Right lobe of liver (tissue), 6 donors: ENCODE measurements at places on chromosomes 2 and 18. TPM values are rescaled to one million over a fixed set of nuclear protein-coding genes. Genes with fewer than 3 reads are reported as not detected.

GRCh38 chr2:176582990-176583481 is 313.8 kb downstream of the MTX2 start:
- no peak for DNase-seq
- no peak overlapping the region for H3K4me3 ChIP-seq
- H3K36me3 ChIP-seq, result no peaks in the 10 kb centered on the region
- peaks cover 6% of the 10 kb centered on the region for H3K4me1 ChIP-seq
- H3K27me3 ChIP-seq, result no peaks in the 10 kb centered on the region
- H3K27ac ChIP-seq, result no peak overlapping the region

- no peak for DNase-seq
- H3K4me3 ChIP-seq, result no peak overlapping the region
- H3K4me1 ChIP-seq, result no peaks in the 10 kb centered on the region
- no peaks in the 10 kb centered on the region for H3K27me3 ChIP-seq
- no peak overlapping the region for H3K27ac ChIP-seq
Measured at GRCh38 chr2:209791151-209791550, 19.5 kb downstream of the UNC80 start.

DNA sequence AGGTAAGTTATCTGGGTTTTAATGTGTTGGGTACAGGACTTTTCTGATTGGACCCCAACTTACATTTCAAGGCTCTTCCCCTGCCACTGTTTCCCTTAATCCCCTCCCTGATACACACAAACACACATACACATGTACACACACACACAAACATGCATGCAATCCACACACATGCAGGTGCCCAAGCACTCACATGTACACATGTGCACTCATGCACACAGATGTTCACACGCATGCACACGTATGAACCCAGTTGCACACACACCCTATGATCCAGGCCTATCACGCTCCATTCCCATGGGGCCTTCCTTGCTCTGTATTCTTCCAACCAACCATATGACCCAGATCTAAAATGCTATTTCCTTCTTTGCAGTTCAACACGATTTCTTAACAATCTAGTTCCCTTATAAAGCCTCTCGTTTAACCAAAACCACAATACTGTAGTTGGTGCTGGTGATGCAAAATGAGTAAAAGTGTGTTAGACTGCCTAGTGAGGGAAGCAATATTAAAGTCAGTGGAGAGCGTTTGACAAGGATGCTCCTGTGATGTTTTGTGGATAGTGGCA is 11.1 kb downstream of the SERPINB8 start:
- no peak for DNase-seq
- H3K4me1 ChIP-seq, result peaks cover 3% of the 10 kb centered on the region
- H3K27ac ChIP-seq, result no peak overlapping the region
- H3K36me3 ChIP-seq, result no peaks in the 10 kb centered on the region

DNA sequence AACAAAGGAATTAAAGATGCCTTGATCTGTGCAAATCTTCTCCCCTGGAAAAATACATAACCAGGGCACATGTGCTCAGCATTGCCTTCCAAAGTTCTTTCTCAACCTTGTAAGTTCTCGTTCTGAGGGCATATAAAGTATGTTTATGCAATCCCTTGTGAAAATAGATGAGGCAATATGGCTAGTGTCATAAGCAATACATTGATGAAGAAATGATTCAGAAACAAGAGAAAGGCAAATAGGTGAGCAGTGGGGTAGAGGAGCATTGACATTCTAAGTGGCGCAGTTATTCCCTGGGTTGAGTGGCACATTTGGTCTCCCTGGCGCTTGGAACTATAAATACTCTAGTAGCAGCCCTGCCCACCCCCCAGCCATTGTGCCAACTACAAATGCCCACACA is 57.4 kb upstream of the PGAP1 start:
- no peak for DNase-seq
- no peaks in the 10 kb centered on the region for H3K27me3 ChIP-seq
- H3K27ac ChIP-seq, result peak overlapping the region; percentile 22
- H3K36me3 ChIP-seq, result no peaks in the 10 kb centered on the region
- H3K4me1 ChIP-seq, result no peaks in the 10 kb centered on the region

GRCh38 chr2:234635284-234635683 is 138.4 kb upstream of the ARL4C start:
- DNase-seq, result no peak
- no peaks in the 10 kb centered on the region for H3K36me3 ChIP-seq
- no peaks in the 10 kb centered on the region for H3K4me1 ChIP-seq
- H3K27me3 ChIP-seq, result no peaks in the 10 kb centered on the region

GRCh38 chr18:12843420-12844350 is 40.4 kb downstream of the PTPN2 start:
- no peaks in the 10 kb centered on the region for H3K36me3 ChIP-seq
- H3K27ac ChIP-seq, result no peak overlapping the region
- no peaks in the 10 kb centered on the region for H3K27me3 ChIP-seq
- H3K4me3 ChIP-seq, result no peak overlapping the region
- peaks cover 4% of the 10 kb centered on the region for H3K4me1 ChIP-seq

- H3K4me1 ChIP-seq, result no peaks in the 10 kb centered on the region
- peak overlapping the region; percentile 90 for H3K4me3 ChIP-seq
- H3K27me3 ChIP-seq, result no peaks in the 10 kb centered on the region
Measured at GRCh38 chr2:158970241-158970751, 1.9 kb downstream of the TANC1 start.

DNA sequence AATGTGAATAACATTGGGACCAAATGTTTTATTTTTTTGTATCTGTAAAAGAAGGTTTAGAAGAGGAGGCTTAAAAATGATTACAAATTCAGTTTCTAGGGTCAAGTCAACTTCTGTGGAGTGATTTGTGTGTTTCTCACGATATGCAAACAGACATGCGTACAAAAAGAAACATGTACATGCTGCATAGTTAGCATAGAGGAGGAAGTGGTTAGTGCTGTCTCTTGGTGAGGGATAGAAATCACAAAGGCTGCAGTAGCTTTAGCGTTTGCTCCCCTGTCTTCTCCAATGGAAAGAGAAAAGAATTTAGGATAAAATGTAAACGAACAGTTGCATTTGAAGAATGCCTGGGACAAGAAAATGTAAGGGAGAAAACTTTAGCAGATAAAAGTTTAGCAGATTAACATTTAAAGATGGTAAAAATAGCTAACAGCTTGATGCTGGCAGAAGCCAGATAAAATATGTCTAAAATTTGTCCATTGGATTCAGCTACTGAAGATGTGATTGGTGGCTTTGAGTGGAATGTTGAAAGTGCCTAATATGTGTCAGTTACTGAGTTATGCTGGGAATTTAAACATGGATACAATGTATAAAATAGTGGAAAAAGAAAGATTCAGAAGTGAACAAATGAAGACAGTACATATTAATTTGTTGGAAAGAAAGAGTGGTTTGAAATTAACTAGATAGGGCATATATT is 44.9 kb downstream of the MALT1 start:
- no peak overlapping the region for H3K27ac ChIP-seq
- no peak for DNase-seq
- peaks cover 6% of the 10 kb centered on the region for H3K36me3 ChIP-seq
- no peak overlapping the region for H3K4me3 ChIP-seq
- H3K4me1 ChIP-seq, result no peaks in the 10 kb centered on the region

GRCh38 chr2:132681766-132682165 is 11.8 kb upstream of the LYPD1 start:
- H3K4me3 ChIP-seq, result no peak overlapping the region
- no peaks in the 10 kb centered on the region for H3K36me3 ChIP-seq
- H3K27me3 ChIP-seq, result no peaks in the 10 kb centered on the region
- H3K4me1 ChIP-seq, result no peaks in the 10 kb centered on the region

GRCh38 chr2:207698301-207698700 is 13.1 kb upstream of the CCNYL1 start:
- DNase-seq, result no peak
- H3K4me1 ChIP-seq, result no peaks in the 10 kb centered on the region
- no peak overlapping the region for H3K27ac ChIP-seq
- H3K4me3 ChIP-seq, result no peak overlapping the region
- no peaks in the 10 kb centered on the region for H3K36me3 ChIP-seq
- no peaks in the 10 kb centered on the region for H3K27me3 ChIP-seq

GRCh38 chr2:168426861-168427260 is 29.2 kb upstream of the CERS6 start:
- H3K27ac ChIP-seq, result no peak overlapping the region
- no peaks in the 10 kb centered on the region for H3K27me3 ChIP-seq
- no peak for DNase-seq
- H3K36me3 ChIP-seq, result no peaks in the 10 kb centered on the region

- no peaks in the 10 kb centered on the region for H3K36me3 ChIP-seq
- H3K27me3 ChIP-seq, result no peaks in the 10 kb centered on the region
- H3K4me3 ChIP-seq, result no peak overlapping the region
Measured at GRCh38 chr2:166957686-166958085, 69.4 kb downstream of the XIRP2 start.

- no peak overlapping the region for H3K4me3 ChIP-seq
- no peak for DNase-seq
- H3K4me1 ChIP-seq, result no peaks in the 10 kb centered on the region
- H3K27me3 ChIP-seq, result no peaks in the 10 kb centered on the region
- H3K36me3 ChIP-seq, result no peaks in the 10 kb centered on the region
Measured at GRCh38 chr2:121058852-121059558, 226.0 kb downstream of the TFCP2L1 start.

GRCh38 chr18:78496079-78496478 is 483.5 kb upstream of the SALL3 start:
- no peaks in the 10 kb centered on the region for H3K4me1 ChIP-seq
- DNase-seq, result no peak
- no peaks in the 10 kb centered on the region for H3K27me3 ChIP-seq
- H3K4me3 ChIP-seq, result no peak overlapping the region
- no peaks in the 10 kb centered on the region for H3K36me3 ChIP-seq

GRCh38 chr2:105796791-105797190 is 52.1 kb downstream of the NCK2 start:
- no peak overlapping the region for H3K4me3 ChIP-seq

DNA sequence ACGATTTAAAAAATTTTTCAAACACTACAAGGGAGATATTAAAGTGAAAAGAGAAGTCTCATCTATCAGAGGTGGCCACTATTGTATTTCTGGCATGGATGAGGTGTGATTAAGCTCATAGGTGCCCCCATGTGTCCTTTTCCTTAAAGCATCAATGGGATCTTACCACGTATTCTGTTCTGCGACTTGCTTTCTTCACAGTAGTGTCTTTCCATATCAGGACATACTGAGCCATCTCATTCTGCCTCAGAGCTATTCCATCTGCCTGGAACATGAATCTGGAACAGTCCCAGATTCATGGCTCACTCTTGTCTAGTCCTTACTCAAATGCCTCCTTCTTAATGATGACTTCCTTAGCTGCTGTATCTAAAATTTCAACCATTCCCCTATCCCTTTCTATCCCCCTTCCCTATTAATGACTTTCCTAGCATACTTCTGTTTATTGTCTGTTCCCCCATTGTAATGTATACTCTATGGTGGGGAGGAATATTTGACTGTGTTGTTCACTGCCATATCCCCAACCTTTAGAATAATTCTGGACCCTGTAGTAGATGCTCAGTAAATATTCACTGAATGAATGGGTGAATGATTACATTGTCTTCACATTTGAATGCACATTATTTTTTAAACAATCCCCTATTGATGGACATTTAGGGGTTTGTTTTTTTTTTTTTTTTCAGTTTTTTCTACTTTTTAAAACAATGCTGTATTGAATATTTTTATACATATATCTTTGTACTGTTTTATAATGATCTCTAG is 11.1 kb downstream of the STAMBP start:
- H3K4me1 ChIP-seq, result no peaks in the 10 kb centered on the region
- H3K36me3 ChIP-seq, result peaks cover 2% of the 10 kb centered on the region
- H3K4me3 ChIP-seq, result no peak overlapping the region
- H3K27me3 ChIP-seq, result no peaks in the 10 kb centered on the region
- DNase-seq, result no peak
- no peak overlapping the region for H3K27ac ChIP-seq

DNA sequence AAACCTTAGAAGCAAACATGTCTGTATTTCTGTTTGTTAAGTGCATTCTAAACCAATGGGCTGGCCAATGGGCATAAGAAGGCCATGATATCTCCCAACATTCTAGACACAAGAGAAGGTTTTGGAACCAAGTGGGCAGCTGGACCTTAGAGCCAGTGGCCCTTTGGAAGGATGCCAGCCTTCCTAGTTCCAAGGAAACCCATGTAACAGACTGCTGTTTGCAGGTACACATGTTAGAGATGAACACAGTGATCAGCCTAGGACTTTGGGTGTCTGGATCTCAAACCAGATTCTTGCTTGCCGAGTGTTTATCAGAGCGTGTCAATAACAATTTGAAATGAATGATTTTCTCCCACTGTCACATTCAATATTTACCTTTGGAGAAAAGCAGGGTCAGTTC is 97.5 kb upstream of the COPS8 start:
- H3K27me3 ChIP-seq, result no peaks in the 10 kb centered on the region
- no peak for DNase-seq
- H3K27ac ChIP-seq, result peak overlapping the region; percentile 52
- no peaks in the 10 kb centered on the region for H3K36me3 ChIP-seq
- H3K4me3 ChIP-seq, result no peak overlapping the region

GRCh38 chr2:160700021-160700814 is 206.6 kb upstream of the RBMS1 start:
- no peak overlapping the region for H3K4me3 ChIP-seq
- H3K27me3 ChIP-seq, result no peaks in the 10 kb centered on the region
- no peak for DNase-seq
- no peaks in the 10 kb centered on the region for H3K36me3 ChIP-seq
- no peaks in the 10 kb centered on the region for H3K4me1 ChIP-seq
- no peak overlapping the region for H3K27ac ChIP-seq

DNA sequence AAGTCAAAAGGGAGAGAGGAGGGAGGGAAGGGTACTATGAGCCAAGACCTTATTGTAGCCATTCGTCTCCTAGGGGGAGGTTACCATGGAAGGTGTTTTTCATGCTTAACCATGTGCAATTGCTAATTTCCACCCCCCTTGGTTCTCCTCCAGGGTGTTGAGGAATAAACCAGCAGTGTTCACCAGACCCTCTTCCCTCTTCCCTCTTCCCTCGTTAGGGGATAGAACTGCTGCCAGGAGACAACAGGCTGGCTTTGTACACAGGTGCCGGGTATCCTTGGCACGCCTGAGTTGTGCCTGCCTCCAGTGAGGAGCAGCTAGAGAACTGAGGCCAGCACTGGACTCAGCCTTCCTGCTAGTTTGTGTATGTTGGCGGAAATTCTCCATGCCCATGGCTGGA is 41.1 kb upstream of the ARL5A start:
- H3K27me3 ChIP-seq, result no peaks in the 10 kb centered on the region
- H3K4me3 ChIP-seq, result no peak overlapping the region
- no peak for DNase-seq
- H3K27ac ChIP-seq, result no peak overlapping the region
- no peaks in the 10 kb centered on the region for H3K36me3 ChIP-seq

Gene NYAP2
- total RNA-seq, result not detected

Gene CASP10
- total RNA-seq, result 8.6 TPM

Gene MTCL1
- total RNA-seq, result 3.8 TPM

Gene SAG
- not detected for total RNA-seq

Gene ICOS
- total RNA-seq, result 0.31 TPM

Gene FBXO48
- 1.5 TPM for total RNA-seq

Gene TEKT4
- not detected for total RNA-seq

Gene ALLC
- total RNA-seq, result 0.25 TPM

Gene ACKR3
- 6.5 TPM for total RNA-seq

Gene AGXT
- total RNA-seq, result 1,142 TPM

Gene FAM237A
- total RNA-seq, result not detected

Gene NRP2
- total RNA-seq, result 5.5 TPM

Gene SPP2
- 146 TPM for total RNA-seq

Gene CCDC68
- 3.1 TPM for total RNA-seq
